ENCODE measurements at places on chromosomes 12 and 14. TPM values are rescaled to one million over a fixed set of nuclear protein-coding genes. Genes with fewer than 3 reads are reported as not detected.

LRRC43 gene
- total RNA-seq = 0.13 TPM

TMTC1 gene
- total RNA-seq = 30.9 TPM

P2RX2 gene
- not detected for total RNA-seq

HHIPL1 gene
- total RNA-seq = 2.6 TPM

LUM gene
- total RNA-seq = 299 TPM

RFLNA gene
- 0.08 TPM for total RNA-seq

ASPG gene
- total RNA-seq = not detected

VPS29 gene
- total RNA-seq = 41.3 TPM

NR1H4 gene
- total RNA-seq = not detected

ALX1 gene
- 0.26 TPM for total RNA-seq

TAS2R7 gene
- total RNA-seq = not detected

SLC38A4 gene
- total RNA-seq = 0.24 TPM

TOMM20L gene
- total RNA-seq = not detected

RNF212B gene
- total RNA-seq = not detected

TRPV4 gene
- total RNA-seq = 8.7 TPM

RBM25 gene
- 11.5 TPM for total RNA-seq

STAB2 gene
- not detected for total RNA-seq

KRT80 gene
- 0.64 TPM for total RNA-seq

STYK1 gene
- 2.3 TPM for total RNA-seq

TNS2 gene
- 127 TPM for total RNA-seq

LMO3 gene
- not detected for total RNA-seq

AQP6 gene
- total RNA-seq = not detected

ING4 gene
- 89.2 TPM for total RNA-seq

TPPP2 gene
- total RNA-seq = not detected

FKBP4 gene
- 37.0 TPM for total RNA-seq

DCD gene
- total RNA-seq = not detected

GPR68 gene
- under 0.01 TPM for total RNA-seq

ERG28 gene
- total RNA-seq = 14.5 TPM

PKP2 gene
- 0.64 TPM for total RNA-seq

DTX1 gene
- 0.39 TPM for total RNA-seq

MYF5 gene
- not detected for total RNA-seq

TSPAN11 gene
- 11.8 TPM for total RNA-seq

NPC2 gene
- 435 TPM for total RNA-seq

ASCL1 gene
- not detected for total RNA-seq

USP44 gene
- total RNA-seq = 1.8 TPM

KLHL33 gene
- total RNA-seq = not detected

SENP1 gene
- total RNA-seq = 19.4 TPM

INSM2 gene
- not detected for total RNA-seq

PLEKHG7 gene
- total RNA-seq = 0.13 TPM

LRFN5 gene
- total RNA-seq = 14.7 TPM

FAM181A gene
- total RNA-seq = not detected

CLEC1A gene
- total RNA-seq = 0.13 TPM
